ENCODE measurements at places on chromosomes 7 and 10.

DNA sequence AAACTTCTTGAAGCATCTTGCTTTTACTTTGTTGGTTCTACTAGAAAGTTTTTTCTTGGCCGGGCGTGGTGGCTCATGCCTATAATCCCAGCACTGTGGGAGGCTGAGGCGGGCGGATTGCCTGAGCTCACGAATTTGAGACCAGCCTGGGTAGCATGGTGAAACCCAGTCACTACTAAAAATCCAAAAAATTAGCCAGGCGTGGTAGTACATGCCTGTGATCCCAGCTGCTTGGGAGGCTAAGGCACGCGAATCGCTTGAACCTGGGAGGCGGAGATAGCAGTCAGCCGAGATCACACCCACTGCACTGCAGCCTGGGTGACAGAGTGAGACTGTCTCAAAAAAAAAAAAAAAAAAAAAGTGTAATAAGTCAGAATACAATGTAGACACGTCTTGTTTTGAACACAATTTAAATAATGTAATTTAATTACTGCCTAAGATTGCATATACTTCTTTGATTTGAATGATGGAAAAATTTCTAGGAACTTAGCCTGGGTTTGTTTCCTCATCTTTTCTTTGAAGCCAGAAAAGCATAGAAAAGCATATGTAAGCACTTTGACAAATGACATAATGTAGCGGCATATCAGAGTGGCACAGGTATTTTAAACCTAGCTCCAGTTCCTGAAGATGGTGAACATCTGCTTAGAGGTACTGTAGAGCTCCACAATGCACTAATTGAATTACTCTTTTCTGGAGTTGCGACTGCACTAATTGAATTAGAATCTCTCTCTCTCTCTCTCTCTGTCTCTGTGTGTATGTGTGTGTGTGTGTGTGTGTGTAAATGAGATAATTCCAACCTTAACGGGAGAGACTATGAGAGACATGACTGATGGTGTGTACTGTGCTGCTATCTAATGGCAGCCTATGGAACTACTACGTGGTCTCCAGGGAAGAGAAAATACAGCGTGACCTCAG lies 87.8 kb downstream of the BTRC start:
- peak; percentile 52 for DNase-seq

GRCh38 chr7:34296663-34297062 lies 361.4 kb upstream of the NPSR1 start:
- no peak for DNase-seq

DNA sequence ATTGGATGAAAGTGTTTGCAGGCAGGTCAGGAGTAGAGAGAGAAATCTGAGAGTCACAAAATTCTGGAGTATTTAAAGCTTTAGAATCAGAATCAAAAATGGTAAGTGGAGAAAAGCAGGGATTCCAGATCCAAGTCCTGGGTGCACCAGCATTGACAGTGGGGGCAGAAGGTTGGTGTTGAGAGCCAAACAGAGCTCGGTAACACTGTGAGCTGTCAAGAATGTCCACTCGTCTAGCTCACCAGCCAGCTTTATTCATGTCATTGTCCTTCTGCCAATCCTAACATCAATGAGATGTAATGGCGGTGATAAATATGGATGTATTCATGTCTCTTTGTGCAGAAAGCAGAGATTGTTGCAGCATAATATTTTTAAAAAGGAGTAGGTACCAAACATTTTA lies 128.8 kb downstream of the KLF6 start:
- DNase-seq, result no peak

GRCh38 chr7:34330308-34330707 lies 327.7 kb upstream of the NPSR1 start:
- DNase-seq, result no peak

GRCh38 chr10:88114368-88114767 lies 250.9 kb downstream of the PTEN start:
- DNase-seq, result peak; percentile 57

GRCh38 chr10:76012716-76013327 lies 581.4 kb downstream of the LRMDA start:
- no peak for DNase-seq

- no peak for DNase-seq
These were observed 42.7 kb downstream of the SKIDA1 start for GRCh38 chr10:21482821-21483220.

GRCh38 chr10:971150-971542 lies 17.1 kb upstream of the GTPBP4 start:
- DNase-seq, result no peak

- no peak for DNase-seq
These were observed 72.8 kb upstream of the PPIF start for GRCh38 chr10:79274279-79275104.

GRCh38 chr7:17311952-17312351 lies 13.5 kb downstream of the AHR start:
- no peak for DNase-seq

GRCh38 chr7:152894295-152895170 lies 135.0 kb downstream of the ACTR3B start:
- peak; percentile 36 for DNase-seq

DNA sequence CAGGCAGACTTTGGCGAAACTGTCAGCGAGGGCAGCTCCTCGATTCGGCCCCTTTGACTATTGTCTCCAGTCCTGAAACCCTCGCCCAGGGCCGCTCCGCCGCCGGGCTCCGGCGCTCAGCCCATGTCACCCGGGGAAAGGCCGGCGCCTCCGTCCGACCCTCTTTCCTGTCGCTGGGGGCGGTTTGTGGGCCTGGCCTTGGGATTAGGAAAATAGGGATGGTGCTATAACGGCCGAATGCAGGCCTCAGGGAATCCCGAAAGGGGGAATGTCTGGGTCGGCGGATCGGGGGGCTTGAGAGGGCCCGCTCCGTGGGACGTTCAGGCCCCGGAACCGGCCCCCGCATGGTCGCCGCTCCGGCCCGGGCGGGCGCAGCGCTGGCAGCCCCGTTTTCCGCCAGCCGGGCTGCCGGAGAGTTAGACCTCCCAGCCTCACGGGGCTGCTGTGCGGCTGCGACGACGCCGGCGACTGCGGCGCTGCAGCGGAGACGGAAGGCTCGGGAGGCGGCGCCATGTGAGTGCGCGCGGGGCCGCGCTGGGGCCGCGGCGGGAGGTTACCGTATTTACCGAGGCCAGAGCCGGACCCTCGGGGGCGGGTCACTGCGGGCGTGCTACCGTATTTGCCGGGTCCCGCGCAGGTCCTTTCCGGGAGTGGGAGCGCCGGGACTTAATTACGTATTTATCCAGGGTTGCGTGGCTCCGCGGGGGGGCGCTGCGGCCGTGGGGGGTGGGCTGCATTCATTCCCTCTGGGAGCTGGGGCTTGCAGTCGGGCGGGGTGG lies 25.9 kb downstream of the ZNF775 start:
- peak; percentile 62 for DNase-seq

GRCh38 chr7:129199406-129199805 lies 11.0 kb downstream of the SMO start:
- DNase-seq, result no peak

GRCh38 chr10:89646889-89647657 lies 2.0 kb upstream of the PANK1 start:
- DNase-seq, result no peak

DNA sequence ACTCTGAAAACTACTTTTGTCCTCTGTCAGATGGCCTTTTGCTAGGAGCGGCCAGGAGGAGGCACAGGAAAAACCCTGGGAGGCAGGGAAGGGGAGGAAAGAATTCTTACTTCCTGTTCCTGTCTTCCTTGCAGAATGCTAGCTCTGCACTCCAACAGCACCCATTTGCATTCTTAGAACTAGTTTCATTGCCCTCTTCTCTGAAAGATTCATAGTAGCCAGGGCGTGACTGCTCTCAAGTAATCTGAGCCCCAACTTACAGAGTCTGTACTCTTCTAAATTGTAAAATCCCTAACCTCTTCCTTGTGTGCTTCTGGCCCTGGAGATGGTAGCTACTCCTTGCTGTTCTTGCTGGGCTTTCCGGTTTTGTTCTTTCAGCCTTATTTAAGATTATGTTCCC lies 75.3 kb upstream of the STEAP1 start:
- no peak for DNase-seq

DNA sequence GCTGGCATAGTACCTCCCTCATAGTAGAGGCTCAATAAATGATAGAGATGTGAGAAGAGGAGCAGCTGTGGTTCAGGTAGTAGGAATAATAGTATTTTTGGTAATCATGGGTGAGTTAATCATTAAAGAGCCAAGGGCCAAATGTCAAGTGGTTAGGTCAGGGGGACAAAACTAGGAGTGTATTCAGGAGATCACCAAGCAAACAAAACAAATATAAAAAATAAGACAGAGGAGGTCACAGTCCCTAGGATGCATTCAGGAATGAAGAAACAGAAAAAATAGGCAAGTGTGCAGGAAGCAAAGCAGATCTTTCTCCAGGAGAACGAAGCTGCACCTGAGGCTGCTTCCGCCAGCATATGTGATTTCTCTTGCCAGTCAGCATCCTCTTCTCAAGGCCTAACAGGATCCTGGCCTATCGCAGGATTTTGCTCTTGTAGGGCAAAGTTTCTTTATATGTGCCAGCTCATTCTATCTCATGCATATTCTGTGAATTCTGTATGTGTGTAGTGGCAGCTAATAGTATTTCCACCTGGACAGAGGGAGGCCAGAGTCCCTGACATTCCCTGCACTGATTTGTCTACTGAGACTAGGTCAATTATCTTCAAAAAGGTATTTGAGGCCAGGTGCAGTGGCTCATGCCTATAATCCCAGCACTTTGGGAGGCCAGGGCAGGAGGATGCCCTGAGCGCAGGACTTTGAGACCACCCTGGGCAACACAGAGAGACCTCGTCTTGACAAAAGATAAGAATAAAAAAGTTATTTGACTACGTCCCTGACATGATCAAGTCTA lies 82.7 kb downstream of the AKR1D1 start:
- no peak for DNase-seq

DNA sequence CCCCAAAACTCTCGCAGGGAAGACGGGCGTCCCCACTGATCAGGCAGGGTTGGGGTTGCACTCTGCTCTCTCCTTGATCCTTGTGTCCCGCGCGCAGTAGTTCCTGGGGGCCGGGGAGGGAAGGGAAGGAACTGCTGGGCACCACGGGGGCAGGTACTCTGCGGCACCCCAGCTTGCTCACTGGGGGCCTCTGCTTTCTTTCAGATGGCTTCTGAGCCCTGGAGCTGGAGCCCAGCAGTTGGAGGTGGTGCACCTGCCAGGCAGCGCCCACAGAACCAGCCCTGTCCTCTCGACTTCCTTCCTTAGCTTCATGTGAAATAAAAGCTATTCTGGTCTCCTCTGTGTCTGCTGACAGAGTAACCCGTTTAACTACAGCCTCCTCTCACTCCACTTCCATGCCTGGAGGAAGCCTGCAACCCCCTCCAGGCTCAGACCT lies 12.2 kb downstream of the PLAC9 start:
- DNase-seq, result no peak

DNA sequence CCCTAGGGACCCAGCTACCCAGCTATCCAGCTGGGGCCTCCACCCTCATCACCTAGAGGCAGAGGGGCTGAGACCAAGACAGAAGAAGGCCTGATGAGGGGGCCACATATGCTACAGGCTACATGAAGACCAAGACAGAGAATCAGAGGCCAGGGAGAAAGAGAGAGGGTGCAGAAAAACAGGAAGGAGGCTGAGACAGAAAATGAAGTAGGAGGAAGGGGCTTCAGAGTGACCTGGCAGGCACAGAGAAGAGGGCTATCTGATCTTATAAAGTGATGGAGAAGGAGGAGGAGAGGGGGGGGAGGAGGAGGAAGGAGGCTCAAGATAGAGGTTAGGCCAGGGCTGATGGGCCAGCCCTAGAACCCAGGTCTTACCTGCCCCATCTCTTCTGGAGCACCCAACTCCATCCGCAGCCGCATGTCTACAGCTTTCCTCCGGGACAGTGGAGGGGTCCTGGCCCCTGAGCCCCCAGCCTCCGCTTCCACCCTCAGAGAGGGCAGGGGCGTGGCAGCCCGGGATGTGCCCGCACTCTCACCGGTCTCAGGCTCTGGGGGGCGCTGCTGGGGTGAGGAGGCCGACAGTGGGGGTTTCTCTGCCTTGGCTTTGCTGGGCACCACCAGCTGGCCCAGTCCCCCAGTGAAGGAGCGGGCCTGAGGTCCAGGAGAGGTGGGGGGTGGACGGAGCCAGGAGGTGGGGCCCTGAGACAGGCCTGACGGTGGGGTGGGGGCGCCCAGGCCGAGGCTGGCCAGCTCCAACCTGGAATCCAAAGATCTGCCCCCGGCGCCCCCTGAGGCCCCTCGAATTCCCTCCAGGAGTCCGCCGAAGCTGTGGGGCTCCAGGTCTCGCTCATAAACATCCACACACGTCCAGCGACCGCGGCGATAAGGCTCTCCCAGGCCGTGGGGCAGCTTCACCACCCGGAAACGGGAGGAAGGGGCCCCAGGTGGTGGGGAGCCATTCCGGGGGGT lies 1.8 kb downstream of the TSC22D4 start:
- DNase-seq, result no peak

DNA sequence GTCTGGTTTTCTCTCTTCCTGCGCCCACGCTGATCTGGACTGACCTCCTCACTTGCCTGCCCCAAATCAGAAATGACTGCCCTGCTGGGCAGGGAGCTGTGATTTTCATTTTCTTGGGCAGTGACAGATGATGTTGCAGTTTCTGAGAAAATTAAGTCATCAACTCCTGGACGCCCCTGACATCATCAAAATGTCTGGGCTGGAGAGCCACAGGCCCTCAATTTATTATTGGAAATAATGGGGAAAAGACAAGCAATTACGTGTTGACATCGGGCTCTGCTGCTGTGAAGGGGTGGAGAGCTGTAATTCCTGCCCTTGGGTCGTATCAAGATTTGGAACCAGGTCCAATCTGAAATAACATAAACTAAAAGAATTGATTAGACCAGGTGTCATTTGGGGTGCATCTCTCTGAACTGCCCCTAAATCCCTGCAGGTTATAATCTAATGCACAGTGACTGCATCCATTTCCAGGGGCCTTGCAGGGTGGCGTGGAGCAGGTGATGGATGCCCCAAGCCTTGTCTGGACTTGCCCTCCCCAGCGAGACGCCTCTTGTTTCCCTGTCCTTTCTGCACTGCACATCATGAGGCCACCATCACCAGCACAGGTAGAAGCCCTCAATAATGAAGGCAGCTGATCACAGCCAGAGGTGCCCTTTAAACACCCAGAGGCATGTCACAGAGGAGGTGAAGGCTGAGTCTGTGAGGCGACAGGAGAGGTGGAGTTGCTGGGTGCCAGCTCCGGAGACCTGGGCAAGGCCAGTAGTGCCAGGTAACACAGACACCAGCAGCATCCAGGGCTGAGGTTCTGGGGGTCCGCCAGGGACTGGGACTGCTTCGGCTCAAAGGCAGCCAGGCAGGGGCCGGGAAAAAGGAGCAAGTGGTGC lies 98.7 kb downstream of the HTR5A start:
- DNase-seq, result no peak

DNA sequence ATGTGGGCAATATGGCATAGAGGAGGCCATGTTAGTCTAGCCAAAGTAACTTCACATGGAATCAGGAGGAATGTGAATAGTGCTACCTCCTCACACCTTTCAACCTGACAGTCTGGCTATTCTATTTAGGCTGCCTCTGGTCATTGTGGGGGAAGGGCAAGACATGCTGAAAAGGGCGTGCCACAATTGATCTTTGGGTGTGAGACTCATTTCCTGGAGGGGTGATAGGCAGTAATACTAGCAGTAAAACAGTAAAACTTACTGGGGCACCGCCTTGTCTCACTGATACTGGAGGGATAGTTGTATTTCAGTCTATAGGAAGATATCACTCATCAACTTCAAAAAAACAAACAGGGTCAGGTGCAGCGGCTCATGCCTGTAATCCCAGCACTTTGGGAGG lies 88.7 kb downstream of the TMEM168 start:
- DNase-seq, result no peak
